ENCODE measurements at places on chromosomes 11 and 22. TPM values are rescaled to one million over a fixed set of nuclear protein-coding genes. Genes with fewer than 3 reads are reported as not detected.
A peak's percentile ranks its signal among the peaks of the same experiment; 100 is the strongest.

GRCh38 chr11:29482510-29482909 lies 534.3 kb downstream of the KCNA4 start:
- no peak for DNase-seq

GRCh38 chr11:130269326-130269943 lies 45.3 kb downstream of the ZBTB44 start:
- DNase-seq: no peak

DNA sequence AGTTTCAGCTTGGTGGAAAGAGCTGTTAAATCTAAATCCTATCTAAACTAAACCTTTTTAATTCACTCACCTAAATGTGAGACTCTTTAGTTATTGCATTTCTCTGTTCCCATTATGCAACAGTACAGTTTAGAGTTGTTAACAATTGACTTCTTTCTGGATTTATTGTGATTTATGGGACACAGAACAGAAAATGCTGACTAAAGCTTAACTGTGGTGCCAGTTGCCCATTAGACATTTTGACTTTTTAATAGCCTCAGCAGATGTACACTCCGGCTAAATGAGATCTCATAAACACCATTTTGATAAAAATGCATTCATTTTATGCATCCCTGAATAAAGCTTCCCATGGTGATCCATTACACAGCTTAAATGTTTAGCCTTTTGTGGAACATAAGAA lies 356.6 kb downstream of the CASP12 start:
- no peak for DNase-seq

- DNase-seq: peak; percentile 43
Observed at GRCh38 chr11:67483831-67484665, 1.2 kb downstream of the AIP start.

DNA sequence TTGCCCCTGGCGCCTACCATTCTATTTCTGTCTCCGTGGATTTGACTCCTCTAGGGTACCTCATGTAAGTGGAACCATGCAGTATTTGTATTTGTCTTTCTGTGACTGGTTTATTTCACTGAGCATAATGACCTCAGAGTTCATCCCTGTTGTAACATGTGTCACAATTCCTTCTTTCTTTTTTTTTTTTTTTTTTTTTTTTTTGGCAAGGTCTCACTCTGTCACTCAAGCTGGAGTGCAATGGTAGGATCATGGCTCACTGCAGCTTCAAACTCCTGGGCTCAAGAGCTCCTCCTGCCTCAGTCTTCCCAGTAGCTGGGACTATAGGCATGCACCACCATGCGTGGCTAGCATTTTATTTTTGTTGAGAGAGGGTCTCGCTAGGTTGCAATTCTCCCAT lies 74.0 kb upstream of the SEPTIN5 start:
- no peak for DNase-seq

- no peak for DNase-seq
Observed at GRCh38 chr22:37213941-37214730, 1.9 kb upstream of the SSTR3 start.

DNA sequence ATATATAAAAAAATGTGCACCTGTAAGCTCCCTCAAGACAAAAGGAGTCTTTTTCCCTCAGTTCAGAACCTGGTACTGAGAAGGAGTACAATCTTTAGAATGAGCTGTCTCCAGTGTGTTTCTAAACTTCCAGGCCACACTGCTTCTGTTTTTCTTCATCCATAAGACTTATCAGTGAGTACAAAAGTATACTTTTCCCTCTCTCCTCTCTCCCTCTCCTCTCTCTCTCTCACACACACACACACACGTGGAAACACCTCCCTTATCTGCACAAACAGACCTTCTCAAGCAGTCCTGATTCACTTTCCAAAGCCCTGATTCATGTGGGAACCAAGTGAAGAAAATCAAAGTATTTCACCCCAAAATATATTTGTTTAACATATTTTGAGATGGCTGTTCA lies 220.7 kb upstream of the UBASH3B start:
- no peak for DNase-seq

Gene MED17
- 38.4 TPM for total RNA-seq

Gene APOL4
- total RNA-seq: 0.14 TPM

Gene UBQLNL
- total RNA-seq: 0.32 TPM

Gene RPL3
- 3,152 TPM for total RNA-seq

Gene POLR2F
- total RNA-seq: 70.3 TPM

Gene TBX10
- total RNA-seq: not detected

Data from activated naive CD4-positive, alpha-beta T cell treated with anti-CD3 and anti-CD28 coated beads, Interleukin-2, amount 50 U/mL, for 72 hours (primary cell).